ENCODE measurements at places on chromosomes 2 and 18. TPM values are rescaled to one million over a fixed set of nuclear protein-coding genes. Genes with fewer than 3 reads are reported as not detected.

- H3K27me3 ChIP-seq = peaks cover 98% of the 10 kb centered on the region
- DNase-seq = no peak
- no peak overlapping the region for H3K27ac ChIP-seq
These were observed 457 bp upstream of the SP9 start for GRCh38 chr2:174334278-174334715.

DNA sequence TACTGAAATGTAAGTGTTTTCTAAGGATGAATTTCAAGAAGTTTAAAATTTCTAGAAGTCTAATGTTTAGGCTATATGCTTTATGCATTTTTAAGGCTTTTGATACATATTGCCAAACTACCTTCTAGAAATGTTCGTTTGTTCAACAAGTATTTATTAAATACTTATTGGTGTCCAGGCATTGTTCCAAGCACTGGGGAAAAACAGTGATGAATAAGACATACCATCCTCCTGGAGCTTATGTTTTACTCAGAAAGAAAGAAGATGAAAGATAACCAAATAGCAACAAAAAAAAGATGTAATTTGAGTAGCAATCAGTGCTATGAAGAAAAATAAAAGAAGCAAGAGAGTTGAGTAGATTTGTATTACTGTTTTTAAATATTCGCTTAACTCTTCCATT lies 692.9 kb downstream of the SLC4A3 start:
- no peak overlapping the region for H3K27ac ChIP-seq
- no peak overlapping the region for H3K4me3 ChIP-seq
- peaks cover 3% of the 10 kb centered on the region for H3K27me3 ChIP-seq
- H3K4me1 ChIP-seq = no peaks in the 10 kb centered on the region

DNA sequence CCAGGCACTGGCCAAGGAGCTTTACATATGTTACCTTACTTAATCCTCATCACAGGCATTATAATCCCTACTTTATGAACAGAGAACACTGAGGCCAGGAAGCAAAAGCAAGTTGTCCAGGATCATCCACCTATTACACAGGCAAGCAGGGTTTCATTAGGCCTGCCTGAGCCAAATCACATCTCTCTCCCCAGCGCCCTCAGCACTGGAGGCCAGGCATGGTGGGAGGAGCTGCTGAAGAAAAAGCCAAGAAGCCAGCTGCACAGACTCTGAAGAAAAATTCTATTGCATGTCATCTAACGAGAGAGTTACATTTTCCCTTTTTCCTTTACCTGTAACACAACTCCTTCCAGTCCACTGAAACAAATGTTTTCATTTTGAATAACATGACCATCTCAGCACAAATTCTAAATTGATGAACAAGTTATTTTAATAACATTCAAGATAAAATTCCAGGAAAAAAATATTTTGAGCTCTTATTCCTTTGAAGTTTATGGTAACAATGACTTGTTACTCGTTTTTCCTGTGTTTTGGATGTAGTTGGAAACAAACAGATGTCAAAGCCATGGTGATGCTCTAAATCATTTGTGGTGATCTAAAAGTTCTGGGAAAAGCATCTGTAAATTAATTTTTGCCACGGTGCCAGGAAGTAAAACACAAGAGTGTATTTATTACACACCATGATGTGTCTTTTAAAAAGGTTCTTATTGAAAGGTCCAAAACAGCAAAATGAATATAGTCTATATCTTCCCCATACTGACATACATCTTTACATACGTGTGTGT lies 139.0 kb upstream of the ITGB6 start:
- no peaks in the 10 kb centered on the region for H3K27me3 ChIP-seq
- no peak for DNase-seq
- no peak overlapping the region for H3K4me3 ChIP-seq

DNA sequence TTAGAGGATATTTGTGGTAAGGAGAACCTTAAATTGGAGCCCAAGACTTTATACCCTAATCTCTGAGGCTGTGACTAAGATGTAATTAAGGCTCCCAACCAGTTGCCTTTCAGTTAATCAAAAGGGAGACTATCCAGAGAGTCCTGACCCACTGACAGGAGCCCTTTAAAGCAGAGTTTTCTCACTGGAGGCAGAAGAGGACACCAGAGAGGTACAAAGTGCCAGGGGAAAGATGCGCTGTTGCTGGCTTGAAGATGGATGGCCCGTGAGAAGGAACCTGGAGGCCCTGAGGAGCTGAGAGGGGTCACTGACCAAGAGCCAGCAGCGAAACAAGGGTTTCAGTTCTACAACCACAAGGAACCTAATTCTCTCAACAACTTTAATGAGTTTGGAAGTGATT lies 137.3 kb downstream of the TMEM131 start:
- peak overlapping the region; percentile 85 for H3K27ac ChIP-seq
- peaks cover 23% of the 10 kb centered on the region for H3K36me3 ChIP-seq
- no peaks in the 10 kb centered on the region for H3K27me3 ChIP-seq
- DNase-seq = no peak

The EGR4 gene
- not detected for total RNA-seq

The LRPPRC gene
- total RNA-seq = 138 TPM

The ABCG8 gene
- total RNA-seq = not detected
